ENCODE measurements at places on chromosomes 5 and 9.

DNA sequence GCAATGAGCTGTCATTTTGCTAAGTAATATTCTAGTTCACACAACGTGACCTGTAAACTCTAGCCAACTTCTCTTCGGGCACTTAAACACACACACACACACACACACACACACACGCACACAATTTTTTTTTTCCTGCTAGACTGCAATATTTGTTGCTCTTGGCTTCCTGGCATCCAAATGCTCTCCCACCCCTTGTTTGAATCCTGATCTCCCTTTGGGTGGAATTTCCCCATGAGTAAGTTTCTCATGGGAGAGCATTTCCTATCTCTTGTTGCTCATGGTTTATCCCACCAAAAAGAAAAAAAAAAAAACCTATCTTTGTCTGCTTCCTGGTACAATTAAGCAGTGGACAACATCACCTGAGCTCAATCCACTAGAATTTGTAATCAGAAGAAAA is 54.7 kb upstream of the TSLP start:
- no peak for ATAC-seq

- no peak for ATAC-seq
Observed at GRCh38 chr5:79151942-79152671, 40.5 kb downstream of the BHMT start.

GRCh38 chr5:157890836-157891597 is 32.1 kb upstream of the CLINT1 start:
- ATAC-seq = no peak

- ATAC-seq = no peak
Observed at GRCh38 chr5:58258984-58259684, 200.8 kb downstream of the PLK2 start.

- ATAC-seq = no peak
Observed at GRCh38 chr9:4038182-4038723, 261.6 kb downstream of the GLIS3 start.

Data from stimulated activated memory B cell treated with anti-CD40 and anti-IgM and Interleukin-4, amounts not matched to agents 10 μg/mL and 1 μg/mL and 100 μg/mL, for 72 hours (primary cell).